Activated CD8-positive, alpha-beta memory T cell treated with anti-CD3 and anti-CD28 coated beads for 1 hour (primary cell): ENCODE measurements at places on chromosomes 12 and 14.

GRCh38 chr12:32893458-32893857 lies 3.1 kb downstream of the PKP2 start:
- no peak for DNase-seq

GRCh38 chr12:7150356-7150755 lies 20.2 kb downstream of the CLSTN3 start:
- no peak for DNase-seq

- DNase-seq, result no peak
Observed at GRCh38 chr12:71846322-71846940, 6.9 kb downstream of the TBC1D15 start.

- no peak for DNase-seq
Observed at GRCh38 chr12:105485921-105486320, 155.4 kb downstream of the C12orf75 start.

DNA sequence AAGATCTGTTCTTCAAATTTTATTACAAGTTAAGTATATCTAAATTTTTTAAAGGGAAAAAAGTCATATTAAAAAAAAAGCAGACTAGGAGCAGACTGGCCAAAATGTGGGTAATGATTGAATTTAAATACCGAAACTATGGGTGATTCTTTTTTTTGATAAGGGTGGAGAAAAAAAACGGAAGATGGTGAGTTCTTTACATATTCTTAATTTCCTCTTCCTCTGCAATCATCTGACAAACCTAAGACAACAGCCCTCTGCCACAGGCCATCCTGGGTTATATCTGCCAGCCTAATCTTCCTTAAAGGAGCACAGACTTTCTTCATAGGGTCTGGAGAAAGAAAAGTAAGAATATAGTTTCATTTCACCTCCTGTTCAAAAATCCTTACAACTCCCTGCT lies 108.0 kb downstream of the PPP2R5E start:
- no peak for DNase-seq

DNA sequence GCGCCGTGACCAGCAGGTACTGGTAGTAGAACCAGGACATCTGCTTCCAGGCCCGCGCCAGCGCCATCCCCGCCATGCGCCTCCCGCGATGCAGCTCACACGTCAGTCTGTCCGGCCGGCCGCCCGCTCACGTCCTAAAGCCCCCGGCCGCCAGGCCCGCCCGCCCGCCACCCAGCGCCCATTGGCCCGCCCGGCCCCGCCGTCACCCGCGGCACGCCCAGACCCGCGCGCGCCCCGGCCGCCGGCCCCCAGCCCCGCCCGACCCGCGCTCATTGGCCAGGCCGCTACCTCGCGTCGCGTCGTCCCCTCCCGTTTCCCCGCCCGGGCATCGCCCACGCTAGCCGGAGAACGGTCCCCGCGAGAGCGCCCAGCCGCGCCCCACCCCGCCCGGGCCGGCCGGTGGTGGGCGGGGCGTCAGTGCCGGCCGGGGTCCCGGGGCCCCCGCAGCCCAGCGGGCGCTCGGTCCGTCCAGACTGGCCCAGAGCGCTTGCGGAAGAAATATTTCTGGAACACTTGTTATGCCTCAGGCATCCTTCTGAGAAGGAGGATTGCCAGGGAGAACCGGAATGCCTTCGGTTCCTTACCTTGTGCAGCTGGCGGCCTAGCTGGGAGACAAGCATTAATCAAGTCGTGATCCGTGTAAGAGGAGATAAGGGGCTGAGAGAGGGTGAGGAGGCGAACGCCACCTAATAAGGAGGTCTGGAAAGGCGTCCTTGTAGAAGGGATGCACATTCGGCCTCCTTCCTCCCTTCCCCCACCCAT lies at the start of gene SPTSSA:
SPTSSA (minus strand) TSS at position 109 of the 762 bp plus-strand sequence; CDS start at position 76, 33 bp downstream.
- peak; percentile 57 for DNase-seq

- no peak for DNase-seq
Observed at GRCh38 chr12:43586646-43587245, 34.7 kb upstream of the ADAMTS20 start.

DNA sequence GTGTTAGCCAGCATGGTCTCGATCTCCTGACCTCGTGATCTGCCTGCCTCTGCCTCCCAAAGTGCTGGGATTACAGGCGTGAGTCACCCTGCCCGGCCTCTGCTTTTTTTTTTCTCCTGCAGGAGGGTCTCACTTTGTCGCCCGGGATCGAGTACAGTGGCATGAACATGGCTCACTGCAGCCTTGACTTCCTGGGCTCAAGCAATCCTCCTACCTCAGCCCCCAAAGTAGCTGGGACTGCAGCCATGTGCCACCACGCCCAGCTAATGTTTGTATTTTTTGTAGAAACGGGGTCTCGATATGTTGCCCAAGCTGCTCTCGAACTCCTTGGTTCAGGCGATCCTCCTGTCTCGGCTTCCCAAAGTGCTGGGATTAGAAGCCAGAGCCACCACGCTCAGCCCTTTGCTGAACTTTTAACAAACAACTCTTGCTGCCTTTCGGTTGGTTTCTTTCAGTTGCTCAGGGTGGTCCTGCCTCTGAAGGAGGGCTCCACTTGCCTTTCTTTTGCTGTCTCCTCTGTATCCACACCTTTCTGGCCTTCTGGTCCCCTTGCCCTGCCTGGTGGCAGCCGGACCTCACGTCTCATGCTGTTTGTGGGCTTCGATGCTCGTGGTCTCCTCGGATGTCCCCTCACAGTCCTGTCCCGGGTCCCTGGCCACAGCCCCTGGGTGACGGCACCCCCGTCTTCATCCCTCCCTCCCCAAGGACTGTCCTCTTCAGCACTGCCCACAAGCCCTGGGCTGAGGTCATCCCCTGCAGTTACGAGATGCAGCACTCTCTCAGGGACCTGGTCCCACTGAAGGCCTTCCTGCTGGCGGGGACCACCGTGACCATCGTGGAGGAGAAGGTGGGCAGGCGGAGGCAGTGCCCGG lies 3.8 kb upstream of the B3GNT4 start:
- no peak for DNase-seq

DNA sequence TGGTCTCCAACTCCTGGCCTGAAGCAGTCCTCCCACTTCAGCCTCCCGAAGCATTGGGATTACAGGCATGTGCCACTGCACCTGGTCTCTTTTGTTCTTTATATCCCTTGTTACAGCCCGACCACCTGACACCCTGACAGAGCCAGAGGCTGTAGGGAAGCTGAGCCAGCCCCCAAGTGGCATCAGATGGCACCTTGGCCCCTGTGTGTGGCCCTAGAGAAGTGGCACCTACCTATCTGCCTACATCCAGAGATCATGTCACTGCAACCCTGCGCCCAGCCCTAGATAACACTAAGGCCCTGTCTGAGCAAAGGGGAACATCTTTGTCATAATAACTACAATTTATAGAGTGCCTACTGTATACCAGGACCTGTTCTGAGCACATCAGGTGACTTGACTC lies 235.0 kb downstream of the AACS start:
- DNase-seq, result no peak

DNA sequence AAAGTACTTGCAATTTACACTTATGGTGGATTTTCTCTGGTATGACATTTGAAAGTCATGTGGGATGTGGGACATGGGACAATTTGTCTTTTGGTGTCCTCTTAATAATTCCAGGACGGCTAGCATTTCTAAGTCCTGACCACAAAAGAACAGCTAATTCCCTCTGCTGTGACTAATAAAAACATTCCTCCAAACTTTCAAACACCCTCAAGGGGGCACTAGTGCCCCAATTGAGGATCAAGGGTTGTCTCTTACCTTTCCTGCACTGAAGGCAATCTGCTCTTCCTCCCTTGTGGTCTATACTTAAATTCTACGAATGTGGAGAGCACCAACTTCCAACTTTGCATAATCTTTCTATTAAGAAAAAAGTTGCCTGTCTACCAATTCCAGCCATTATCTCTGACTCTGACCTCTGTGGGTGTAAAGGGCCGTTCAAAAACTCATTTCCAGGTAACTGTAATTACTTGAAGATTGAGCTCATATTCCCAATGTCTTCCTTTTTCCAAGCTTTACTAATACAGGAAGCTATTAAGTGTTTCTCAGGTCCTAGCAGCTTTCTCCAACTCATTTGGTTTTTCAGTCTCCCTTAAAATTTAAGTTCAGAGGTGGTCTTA lies 210.2 kb downstream of the PTPRO start:
- DNase-seq, result peak; percentile 3

GRCh38 chr12:21336656-21337055 lies 1.9 kb upstream of the SLCO1A2 start:
- DNase-seq, result no peak

- no peak for DNase-seq
Observed at GRCh38 chr12:54420766-54421144, 1.7 kb upstream of the ITGA5 start.

- no peak for DNase-seq
Observed at GRCh38 chr14:65100922-65101541, 1.3 kb downstream of the MAX start.

DNA sequence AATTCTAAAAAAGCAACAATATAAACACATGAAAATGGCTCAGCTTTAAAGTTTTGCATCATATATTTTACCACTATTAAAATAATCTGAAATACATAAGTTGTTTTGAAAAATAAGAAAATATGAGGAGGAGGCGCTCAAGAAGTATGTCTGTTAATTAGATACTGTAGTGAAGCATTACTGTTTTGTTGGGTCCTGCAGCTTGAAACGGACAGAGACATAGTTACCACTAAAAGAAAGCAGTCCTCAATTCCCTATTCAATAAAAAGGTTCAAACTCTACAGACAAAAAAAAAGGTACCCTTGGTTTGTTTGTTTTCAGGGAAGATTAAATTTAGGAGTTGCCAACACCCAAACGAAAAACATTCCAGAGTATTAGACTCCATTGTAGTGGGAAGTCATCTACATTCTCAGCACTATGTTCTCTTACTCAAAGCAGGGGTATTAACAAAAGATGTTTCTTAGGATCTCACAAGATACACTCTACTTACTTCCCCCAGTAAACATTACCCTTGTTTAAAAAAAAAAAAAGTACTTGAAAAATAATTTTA lies 3.0 kb downstream of the PAWR start:
- DNase-seq, result no peak

DNA sequence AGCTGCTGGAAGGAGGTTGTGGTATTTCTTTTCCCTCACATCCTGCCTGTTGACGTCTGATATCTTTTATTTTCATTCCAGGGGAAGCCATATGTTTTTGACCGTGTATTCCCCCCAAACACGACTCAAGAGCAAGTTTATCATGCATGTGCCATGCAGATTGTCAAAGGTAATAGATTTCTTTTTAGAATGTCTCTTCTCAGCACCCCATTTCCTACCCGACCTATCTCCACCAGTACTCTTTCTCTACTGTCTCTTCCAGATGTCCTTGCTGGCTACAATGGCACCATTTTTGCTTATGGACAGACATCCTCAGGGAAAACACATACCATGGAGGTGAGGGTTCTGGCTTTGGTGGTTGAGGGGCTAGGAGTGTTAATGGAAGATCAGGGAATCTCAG lies 13.5 kb downstream of the KIF5A start:
- DNase-seq, result no peak

DNA sequence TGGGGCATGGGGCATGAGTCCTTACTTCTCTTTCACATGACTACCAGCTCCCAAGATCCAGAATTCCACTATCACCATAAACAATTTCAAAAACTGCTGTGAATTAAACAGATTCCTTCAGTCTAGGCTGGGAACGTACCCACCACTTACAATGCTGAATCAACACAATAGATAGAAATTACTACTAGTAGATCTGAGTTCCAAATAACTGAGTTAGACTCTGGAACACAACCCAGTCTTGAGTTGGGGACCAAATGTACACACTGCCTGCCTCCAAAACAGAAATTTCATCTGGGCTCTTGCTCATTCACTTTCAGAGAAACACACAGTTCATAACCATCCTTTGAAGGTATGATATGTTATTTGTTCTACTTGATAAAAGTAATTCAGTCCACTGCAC lies 8.9 kb downstream of the CORO1C start:
- DNase-seq, result no peak

DNA sequence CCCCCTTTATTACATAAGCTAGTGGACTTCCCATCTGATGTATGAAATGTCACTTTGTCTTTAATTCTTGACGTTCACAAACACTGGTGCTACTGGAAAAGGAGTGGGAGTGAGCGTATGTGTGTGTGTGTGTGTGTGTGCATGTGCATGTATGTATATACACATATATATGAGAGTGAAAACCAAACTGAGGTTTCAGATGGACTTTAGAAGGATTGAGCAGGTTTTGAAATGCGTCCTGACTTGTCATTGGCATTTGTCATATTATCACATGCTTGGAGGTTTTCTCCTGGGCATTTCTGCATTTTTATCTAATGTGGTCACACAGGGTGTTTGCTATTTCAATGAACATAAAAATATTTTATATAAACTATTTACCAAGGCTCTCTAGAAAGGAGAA lies 1085.9 kb downstream of the BCL11B start:
- no peak for DNase-seq

- DNase-seq, result no peak
Observed at GRCh38 chr12:67433385-67434175, 164.4 kb downstream of the CAND1 start.

DNA sequence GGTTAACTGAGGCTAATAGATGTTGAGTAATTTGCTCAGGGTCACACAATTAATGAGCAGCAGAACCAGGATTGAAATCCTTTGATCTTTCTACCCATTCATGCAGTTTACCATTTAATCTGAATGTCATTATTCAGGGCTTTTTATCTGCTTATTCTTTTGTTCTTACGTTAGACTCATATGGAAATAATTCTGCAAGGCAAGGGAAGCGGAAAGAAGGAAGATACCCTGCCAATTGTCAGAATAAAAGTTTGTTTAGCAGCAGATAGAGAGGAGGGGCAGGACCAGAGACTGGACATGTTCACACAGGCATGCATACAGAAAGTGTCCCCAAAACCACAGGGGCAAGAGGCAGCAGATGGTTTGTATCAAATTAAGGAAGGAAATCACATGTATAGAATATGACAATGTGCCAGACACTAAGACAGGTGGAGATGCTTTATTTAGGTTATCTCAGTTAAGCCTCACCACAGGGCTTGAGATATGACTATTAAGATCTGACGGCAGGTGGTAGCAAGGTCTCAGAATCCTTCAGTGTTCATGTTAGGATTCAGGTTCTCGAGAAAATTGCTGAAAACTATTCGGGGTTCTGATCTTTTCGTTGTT lies 29.8 kb downstream of the BRMS1L start:
- no peak for DNase-seq

- DNase-seq, result no peak
Observed at GRCh38 chr12:116595186-116595585, 36.0 kb downstream of the MAP1LC3B2 start.

- DNase-seq, result no peak
Observed at GRCh38 chr12:49325606-49326005, 2.6 kb downstream of the TROAP start.

GRCh38 chr12:40569626-40570179 lies 122.5 kb upstream of the CNTN1 start:
- DNase-seq, result no peak

DNA sequence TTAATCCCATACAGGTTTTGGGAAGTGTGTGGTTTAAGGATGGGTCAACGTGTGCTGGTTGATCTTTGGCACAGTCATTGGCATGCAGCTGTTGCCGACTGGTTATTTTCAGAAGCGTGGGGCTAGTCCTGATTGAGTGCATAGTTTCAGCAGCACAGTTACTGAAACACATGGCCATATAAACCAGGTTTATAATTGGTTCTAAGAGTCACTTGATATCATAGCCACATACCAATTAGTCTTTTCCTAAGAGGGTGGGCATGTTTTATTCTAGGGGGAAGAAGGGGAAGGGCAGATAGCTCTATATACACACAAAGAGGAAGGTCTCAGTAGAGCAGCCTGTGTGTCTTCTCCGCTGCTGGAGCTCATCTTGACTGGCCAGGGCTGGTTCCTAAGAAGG lies 11.0 kb upstream of the RPS6KL1 start:
- DNase-seq, result no peak
